Stimulated activated naive CD8-positive, alpha-beta T cell treated with anti-CD3 and anti-CD28 coated beads, Interleukin-15, amount 100 ng/mL, for 72 hours (primary cell): ENCODE measurements at places on chromosomes 6 and 20.

DNA sequence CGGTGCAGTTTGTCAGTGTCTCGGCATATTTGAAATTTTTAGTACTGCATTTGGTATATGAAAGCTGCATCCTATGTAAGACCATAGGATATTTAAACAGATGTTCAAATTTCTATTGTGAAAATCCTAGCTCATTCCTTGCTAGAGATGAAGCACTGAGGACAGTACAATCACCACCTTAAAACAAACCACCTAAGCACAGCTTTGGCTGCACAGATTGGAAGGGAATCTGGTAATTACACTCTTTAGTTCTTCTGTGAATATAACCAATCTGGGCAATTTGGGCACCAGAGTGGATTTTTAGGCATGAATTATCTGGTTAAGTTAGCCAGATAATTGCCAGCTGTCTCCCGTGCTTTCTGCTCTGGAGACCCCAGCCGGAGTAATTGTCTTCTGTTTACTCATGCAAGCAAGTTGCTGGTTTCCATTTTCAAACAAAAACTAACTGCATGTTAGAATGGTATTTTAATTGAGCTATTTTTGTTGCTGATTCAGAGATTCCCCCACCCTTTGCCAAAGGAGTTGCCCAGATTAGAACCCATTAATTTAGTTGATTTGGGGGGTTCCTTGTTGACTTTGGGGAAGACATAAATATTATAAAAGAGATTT lies 36.9 kb downstream of the E2F3 start:
- DNase-seq = no peak

GRCh38 chr20:9294041-9294440 lies 220.3 kb upstream of the LAMP5 start:
- no peak for DNase-seq

- no peak for DNase-seq
Measured at GRCh38 chr6:52249078-52249477, 4.8 kb upstream of the IL17F start.

DNA sequence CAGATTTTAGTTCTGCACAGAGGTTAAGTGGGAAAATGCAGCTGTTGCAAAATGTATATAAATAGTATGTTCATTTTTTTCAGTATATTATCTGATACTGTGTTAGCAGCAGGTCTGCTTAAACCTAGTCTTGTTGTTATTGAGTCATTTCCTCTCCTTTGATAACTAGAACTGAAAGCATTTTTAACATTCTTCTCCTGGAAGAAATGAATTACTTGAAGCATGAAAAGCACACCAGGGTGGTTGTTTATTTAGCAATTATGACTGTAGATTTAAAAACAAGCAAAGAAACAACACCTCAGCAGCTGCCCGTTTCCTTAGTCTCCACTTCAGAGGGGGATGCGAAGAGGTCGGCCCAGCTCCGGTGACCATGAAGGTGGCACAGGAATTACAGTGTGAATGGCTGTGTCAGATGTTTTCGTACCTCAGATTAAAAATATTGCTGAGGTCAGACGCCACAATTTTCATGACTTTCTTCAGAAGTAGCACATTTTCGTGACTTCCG lies 53.5 kb downstream of the GOPC start:
- peak; percentile 35 for DNase-seq

GRCh38 chr6:156449569-156449968 lies 327.6 kb upstream of the ARID1B start:
- DNase-seq = no peak

- no peak for DNase-seq
Measured at GRCh38 chr6:161198783-161199460, 74.9 kb downstream of the AGPAT4 start.

- DNase-seq = no peak
Measured at GRCh38 chr20:38023181-38024001, 9.9 kb downstream of the TTI1 start.

GRCh38 chr20:20297752-20298151 lies 70.2 kb upstream of the INSM1 start:
- DNase-seq = no peak

DNA sequence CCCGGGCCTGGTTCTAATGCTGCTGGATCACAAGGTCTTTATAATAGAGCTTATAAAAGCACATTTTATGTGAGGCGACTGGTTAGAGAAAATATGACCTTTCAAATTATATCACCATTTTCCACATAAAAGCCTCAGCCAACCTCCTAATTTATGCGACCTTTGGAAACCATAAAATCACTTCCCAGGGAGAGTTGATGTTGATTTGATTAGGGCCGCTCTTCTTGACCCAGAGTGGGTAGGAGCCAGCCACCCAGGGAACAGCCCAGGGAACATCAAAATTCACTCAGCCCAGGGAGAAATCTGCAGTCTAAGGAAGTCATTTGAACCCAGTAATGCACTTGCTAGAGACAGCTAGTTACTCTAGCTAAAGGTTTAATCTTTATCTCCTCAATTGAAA lies 79.8 kb upstream of the TENT5A start:
- DNase-seq = no peak

GRCh38 chr6:40180271-40180670 lies 246.0 kb upstream of the MOCS1 start:
- DNase-seq = no peak

DNA sequence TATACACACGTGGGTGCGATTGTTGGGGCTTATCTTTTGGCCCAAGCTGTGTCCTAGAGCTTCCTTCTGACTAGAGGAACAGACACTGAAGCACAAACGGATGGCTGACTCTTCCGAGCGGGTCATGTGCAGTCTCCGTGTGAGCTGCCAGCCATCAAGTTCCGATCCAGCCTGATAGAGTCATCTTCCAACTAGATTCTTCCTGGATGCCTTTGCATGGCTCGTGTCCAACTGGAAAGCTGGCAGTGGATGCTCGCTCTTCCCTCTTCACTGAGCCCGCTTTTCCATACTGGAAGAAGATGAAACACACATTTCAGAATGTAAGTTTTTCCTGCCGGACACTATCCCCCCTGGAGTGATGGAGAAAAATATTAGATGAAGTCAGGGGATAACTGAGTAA lies 148.1 kb downstream of the SCML4 start:
- no peak for DNase-seq

GRCh38 chr6:39157511-39157910 lies 42.5 kb upstream of the SAYSD1 start:
- no peak for DNase-seq

DNA sequence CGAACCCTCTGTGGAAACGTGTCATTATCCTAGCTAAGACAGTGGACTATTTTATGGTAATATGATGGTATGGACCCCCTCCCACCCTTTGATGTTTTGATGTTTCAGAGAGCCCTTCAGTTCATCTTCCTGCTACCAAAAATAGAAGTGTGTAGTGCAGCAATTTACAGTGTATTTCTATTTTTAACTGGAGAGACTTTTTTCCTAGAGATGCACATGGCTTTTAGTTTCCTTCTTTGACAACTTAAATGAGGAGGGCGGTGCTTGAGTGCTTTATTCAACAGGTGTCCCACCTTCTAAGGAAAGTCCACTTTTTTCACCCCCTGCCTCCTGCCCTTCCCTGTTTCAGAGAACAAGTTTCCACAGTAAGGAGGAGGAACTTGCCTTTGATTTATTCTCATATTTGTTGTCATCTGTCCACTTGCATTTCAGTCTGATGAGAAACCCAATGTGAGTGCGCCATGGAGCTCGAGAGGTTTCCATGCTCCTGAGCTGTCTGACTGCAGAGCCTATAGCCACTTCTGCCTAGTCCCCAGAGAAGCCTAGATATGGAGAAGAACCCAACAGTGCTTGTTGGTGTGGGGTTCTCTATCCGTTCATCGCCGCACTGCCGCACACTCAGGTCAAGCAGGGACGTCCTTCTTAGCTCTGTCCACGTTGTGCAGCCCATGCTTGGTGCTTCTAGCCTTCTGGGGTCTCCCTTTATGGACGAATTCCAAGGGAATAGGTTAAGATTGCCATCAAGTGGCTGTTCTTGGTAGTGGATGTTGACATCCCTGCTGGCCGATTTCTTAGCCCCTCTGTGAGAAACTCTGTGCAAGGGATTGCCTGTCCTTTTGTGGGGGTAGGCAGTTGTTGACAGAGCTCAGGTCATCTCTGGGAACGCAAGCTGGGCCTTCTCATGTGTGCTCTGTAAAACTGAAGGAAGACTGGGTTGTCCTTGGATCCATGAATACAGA lies 144.2 kb downstream of the JARID2 start:
- DNase-seq = no peak

DNA sequence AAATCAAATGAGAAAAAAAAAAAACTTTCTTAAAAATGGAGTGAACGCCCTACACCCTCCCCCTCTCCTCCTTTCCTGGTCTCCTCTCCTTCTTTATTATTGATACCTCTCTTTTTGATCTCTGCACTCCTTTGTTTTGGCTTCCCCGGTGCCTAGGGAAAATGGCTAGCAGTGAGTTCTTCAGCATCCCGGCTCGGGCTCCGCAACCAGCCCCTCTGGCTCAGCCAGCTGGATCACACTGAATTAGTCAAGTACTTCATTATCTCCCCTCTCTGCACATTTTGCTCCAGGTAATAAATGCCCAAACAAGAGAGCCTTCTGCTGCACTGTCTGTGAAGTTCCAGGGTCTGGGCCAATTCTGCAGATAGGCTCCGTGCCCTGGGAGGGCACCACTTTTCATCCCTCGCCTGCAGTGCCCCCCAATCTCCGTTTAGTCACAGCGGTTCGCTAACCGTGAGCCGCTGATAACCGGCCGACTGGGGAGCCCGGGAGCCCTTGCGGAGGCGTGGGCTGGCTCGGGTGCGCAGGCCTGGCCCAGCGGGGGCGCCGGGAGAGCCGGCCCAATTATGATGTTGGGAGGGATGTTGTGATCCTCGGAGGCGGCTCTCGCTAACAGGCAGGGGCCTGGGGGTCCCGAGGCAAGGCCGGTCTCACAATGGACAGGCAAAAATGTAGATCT lies 301.9 kb downstream of the TFAP2A start:
- DNase-seq = no peak

GRCh38 chr6:49782293-49782692 lies 4.8 kb downstream of the PGK2 start:
- DNase-seq = no peak

DNA sequence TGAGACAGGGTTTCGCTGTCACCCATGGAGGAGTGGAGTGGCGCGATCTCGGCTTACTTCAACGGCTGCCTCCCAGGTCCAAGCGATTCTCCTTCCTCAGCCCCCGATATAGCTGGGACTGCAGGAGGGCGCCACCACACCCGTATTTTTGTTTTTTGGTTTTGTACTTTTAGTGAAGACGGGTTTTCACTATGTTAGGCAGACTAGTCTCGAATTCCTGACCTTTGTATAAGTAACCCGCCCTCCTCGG lies 115.4 kb upstream of the BTN3A2 start:
- no peak for DNase-seq
